ENCODE measurements at places on chromosomes 11 and 22.

DNA sequence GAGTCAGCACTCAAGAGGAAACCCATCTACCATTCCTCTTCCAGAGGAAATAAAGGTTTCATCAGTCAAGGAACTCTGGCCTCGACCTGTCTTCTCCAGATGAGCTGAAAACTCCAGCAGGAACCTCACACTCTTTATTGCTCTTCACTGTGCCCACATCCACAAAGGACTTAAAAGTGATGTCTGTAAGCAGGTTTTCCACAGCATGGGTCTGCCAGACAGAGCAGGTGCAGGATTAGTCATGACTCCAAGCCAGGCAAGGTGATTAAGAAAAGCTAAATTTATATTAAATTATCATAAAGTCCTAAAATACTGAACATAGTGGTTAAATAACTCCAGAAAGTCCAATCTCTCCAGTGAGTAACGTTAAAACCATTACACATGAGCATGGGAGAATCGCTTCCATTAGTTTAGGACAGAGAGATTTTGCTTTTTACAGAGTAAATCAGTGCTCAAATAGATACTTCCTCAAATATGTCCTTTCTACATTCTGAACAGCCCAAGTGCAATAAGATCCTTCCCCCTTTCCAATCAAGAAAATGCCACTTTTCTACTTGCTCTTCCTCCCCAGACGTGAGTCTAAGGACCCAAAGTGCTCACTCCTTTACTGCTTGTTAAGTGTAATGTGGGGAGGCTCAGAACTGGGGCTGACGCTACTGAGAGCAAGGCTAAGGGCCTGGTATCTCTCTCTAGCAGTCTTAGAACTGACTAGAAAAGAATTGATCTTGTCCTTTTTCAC, 10.7 kb upstream of the CKAP5 start:
- DNase-seq, result no peak

- no peak for DNase-seq
Observed at GRCh38 chr11:118152552-118153471, at the start of gene SCN4B. Gene SCN4B (minus strand): TSS chr11:118152823. CDS start chr11:118152673, 150 bp downstream.

- DNase-seq, result no peak
Observed at GRCh38 chr11:66685276-66686099, 7.8 kb upstream of the RBM4B start.

- no peak for DNase-seq
Observed at GRCh38 chr22:45180146-45180679, 16.5 kb downstream of the NUP50 start.

- no peak for DNase-seq
Observed at GRCh38 chr11:129987950-129988349, 14.7 kb downstream of the PRDM10 start.

- no peak for DNase-seq
Observed at GRCh38 chr11:124481365-124482323, 36.1 kb upstream of the OR8B8 start.

DNA sequence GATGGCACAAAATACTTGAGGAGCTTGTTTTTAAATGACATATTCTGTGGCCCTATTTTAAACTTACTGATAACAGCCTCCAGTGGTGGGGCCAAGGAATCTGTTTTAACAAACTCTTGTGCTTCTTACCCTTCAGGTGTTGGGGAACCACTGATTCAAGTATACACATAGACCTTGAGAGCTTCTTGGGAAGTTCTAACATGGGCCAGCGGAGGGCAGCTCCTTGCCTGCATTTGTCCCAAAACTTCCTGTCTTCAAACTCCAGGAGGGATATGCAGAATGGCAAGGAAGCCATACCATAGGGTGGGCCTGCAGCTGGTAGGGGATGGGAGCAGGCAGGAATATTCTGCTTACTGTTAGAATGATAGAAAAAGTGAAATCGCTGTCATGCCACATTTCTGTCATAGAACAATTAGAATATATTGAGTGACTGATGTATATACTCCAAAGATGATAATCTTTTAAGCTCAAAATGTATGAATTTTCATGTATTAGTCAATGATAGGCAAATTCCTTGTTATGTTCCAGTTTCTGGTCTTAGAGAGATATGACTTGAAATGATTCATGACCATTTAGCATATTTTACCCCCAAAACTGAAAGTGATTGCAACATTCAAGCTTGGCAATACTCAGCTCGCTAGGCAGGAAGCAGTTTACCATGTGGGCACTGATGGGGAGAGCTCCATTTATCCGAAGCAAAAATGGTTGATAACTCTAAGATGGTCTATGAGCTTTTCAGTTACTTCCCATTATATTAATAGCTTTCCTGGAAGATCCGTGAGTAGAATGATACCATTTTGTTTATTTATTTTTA, 9.2 kb downstream of the EXT2 start:
- no peak for DNase-seq

- no peak for DNase-seq
Observed at GRCh38 chr22:26689513-26690301, 32.3 kb downstream of the MIAT start.

DNA sequence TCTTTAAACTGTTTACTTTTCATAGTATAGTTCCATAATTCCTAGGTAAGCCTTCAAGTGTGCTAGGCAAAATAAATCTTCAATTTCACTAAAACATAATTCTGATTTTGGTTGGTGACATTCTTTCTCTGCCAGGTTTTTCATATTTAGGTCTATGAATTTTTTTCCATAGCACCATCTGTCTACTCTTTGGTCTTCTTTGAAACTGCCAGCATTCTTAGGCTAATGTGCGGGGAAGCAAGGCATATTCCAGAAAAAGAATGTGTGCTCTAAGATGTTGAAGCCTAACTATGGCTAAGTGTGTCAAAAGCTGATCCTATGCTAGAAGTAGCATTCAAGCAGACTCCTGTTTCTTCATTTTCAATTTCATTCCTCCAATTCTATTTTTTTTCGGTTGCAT, 213.9 kb upstream of the C11orf87 start:
- DNase-seq, result no peak

- DNase-seq, result no peak
Observed at GRCh38 chr11:36417154-36417553, 92.9 kb downstream of the TRAF6 start.

DNA sequence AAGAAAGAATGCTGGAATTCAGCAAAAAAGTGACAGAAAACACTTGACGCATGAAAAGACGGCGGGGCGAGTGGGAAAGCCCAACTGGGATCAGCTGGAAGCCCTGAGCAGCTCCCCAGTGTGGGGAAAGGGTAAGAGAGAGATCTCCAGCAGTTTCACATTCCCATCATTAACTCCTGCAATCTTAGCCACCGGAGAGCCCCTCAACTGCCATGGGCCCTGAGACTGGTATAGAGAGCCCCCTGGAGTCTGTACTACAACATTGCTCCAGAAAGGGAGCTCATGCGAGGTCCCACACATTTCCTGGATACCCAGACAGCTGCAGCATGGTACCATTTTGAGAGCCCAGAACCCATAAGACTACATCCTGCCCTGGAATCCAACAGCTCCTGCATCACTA, 31.1 kb downstream of the MRGPRX4 start:
- DNase-seq, result no peak

DNA sequence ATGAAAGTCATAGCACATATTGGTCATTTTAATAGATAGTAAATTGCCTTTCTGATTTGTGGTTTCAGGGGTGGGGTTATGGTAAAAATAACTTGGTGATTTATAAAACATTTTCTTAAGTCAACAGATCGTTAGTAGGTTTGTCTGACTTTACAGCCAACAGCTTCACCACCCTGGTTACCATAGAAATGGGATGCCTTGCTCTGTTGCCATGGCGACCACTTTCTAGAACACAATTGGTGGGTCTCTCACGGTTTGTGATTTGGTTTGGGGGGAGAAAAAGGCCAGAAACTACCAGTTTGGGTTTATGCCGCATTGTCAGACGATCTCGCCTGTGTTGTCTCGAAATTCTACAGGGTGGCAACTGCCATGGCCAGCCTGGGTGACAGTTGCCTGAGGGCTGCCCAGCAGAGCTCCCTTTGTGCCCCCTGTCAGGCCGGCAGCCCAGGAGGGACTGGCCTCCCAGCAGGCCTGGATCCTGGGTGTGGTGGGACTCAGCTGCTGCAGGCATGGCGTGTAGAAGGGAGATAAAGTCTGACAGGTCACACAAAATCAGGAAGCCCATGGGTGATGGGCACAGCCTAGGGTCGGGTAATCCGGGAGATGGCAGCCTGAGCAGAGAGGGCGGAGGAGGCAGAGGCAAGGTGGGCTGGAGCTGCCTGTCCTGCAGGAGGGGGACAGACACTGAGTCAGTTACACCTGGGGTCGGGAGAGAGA, 30.9 kb downstream of the KCNC1 start:
- no peak for DNase-seq

DNA sequence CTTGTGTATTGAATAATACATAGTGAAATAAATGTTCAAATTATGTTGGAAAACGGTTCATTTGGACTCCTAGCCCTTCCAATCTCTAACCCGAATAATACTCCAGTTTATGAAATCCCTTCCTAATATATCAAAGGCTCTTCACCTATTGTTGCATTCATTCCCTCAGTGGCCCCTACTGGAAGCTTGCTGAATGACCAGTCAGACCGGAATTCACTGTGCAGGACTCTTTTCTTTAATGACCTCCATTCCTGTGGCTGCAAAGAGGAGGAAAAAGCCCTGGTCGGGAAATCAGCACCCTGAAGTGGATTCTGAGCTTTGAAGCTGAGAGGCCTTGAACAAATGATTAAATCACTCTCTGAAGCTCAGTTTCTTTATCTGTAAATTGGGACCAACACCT, 19.1 kb upstream of the RCN1 start:
- no peak for DNase-seq

GRCh38 chr22:25069758-25070481, 117.4 kb downstream of the KIAA1671 start:
- DNase-seq, result no peak

- DNase-seq, result no peak
Observed at GRCh38 chr11:23217072-23217471, 356.8 kb upstream of the CCDC179 start.

GRCh38 chr11:66467756-66468155, 1.1 kb downstream of the PELI3 start:
- no peak for DNase-seq

GRCh38 chr11:12707500-12707880, 33.3 kb downstream of the TEAD1 start:
- DNase-seq, result no peak

GRCh38 chr11:94731880-94732601, 36.1 kb upstream of the AMOTL1 start:
- DNase-seq, result no peak

GRCh38 chr22:23281406-23282088, 101.2 kb downstream of the BCR start:
- peak; percentile 27 for DNase-seq

DNA sequence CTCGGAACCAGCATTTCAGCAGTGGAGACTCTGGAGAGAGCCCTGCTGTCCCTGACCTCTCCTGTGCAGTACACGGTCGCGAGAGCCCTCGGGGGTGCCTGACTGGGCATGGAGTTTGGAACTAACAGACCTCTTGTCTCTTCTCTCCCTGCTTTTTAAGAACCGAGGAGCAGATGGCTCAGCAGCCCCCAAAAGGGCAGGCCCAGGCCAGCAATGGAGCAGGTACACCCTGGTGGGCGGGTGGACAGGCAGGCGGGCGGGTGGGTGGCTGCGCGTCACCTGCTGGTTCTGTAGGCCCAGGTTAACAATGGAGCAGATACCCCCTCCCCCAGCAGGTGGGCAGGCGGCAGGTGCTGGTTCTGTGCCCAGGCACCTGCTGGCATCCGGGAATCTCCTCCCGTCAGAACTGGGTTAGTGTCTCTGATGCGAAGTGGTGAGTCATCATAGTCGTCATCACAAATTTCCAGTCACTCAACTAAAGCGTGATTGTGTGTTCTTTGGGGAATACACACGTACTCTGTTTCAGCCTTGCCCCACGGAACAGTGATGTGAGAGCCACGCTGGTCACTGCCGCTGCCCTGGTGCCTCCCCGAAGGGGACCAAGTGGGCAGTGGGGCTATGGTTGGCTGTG, 41.1 kb downstream of the GRAMD4 start:
- DNase-seq, result no peak

GRCh38 chr22:38176170-38176741, 5.4 kb downstream of the PLA2G6 start:
- DNase-seq, result peak; percentile 40

DNA sequence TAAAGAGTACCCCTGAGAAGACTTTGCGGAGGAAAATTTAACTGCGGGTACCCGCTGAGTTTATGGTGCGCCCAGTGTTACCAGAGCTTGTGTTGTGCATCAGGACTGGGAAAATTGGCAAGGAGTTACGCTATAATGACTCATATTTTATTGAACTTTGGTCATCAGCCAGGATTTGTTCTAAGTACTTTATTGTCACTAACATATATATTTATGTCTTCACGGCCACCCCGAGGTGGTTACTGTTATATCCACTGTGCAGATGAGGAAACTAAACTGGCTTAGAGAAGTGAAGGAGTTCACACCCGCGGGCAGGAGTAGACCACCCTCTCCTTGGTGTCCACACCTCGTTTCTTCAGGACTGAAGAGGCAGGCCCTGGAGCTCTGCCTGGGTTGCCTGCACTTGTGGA, 667 bp downstream of the ACCS start:
- DNase-seq, result no peak

GRCh38 chr11:106087815-106088435, 10.5 kb downstream of the AASDHPPT start:
- no peak for DNase-seq

DNA sequence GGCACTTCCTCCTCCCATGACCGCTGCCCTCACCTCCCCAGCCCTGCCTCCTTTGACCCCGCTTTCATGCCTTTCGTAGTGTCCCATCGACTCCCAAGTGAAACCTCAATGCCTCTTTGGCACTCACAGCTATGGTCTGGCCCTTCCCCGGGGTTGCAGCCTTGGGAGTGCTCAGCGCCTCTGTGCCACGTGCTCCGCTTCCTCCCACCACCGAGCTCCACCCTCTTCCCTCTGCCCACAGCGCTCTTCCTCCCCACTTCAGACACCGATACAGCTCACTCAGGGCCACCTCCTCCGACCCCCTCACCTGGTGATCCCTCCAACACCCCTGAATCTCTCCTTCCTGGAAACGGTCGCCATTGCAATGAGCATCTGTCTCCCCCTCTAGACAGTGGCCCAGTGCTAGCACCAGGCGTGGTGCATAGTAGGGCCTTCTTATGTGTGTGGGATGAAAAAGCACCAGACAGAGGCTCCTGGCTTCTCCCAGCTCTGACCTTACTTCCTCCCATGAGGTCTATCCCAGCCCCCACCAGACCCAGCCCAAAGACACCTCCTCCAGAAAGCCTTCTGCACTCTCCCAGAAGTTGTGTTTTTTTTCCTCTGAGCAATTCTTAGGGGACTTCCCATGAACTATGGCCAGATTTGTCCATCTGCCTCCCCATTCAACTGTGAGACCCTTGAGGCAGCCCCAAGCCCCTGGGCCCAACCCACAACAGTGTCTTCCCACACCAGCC, 16.4 kb upstream of the SCGB1A1 start:
- no peak for DNase-seq

- no peak for DNase-seq
Observed at GRCh38 chr11:131692961-131693360, 322.5 kb downstream of the NTM start.

GRCh38 chr11:15976433-15977045, 379.8 kb downstream of the SOX6 start:
- DNase-seq, result no peak
